A549 treated with DMSO at 1 μM for 4 hours (cell line): ENCODE measurements at places on chromosomes 6 and 20. TPM values are rescaled to one million over a fixed set of nuclear protein-coding genes. Genes with fewer than 3 reads are reported as not detected.

Gene ARHGAP40
- 0.09 TPM in 1 of 5 replicates, not detected in the others for total RNA-seq

Gene RAD21L1
- total RNA-seq: 0.05 to 0.12 TPM in 2 of 5 replicates, not detected in the others

Gene ADGRF4
- total RNA-seq: 6.8 to 8.8 TPM (median 7.2 TPM) in 5 replicates

Gene SFT2D1
- total RNA-seq: 35.1 to 45.6 TPM (median 42.8 TPM) in 5 replicates

Gene TCF19
- 13.2 to 16.2 TPM (median 14.4 TPM) in 5 replicates for total RNA-seq

Gene ESR1
- not detected in 5 replicates for total RNA-seq

Gene PLA2G7
- 0.05 TPM in 1 of 5 replicates, not detected in the others for total RNA-seq

Gene SLX4IP
- total RNA-seq: 2.1 to 3.6 TPM (median 3.1 TPM) in 5 replicates

Gene COL19A1
- total RNA-seq: not detected in 5 replicates

Gene CYP39A1
- 0.05 to 0.28 TPM (median 0.10 TPM) in 4 of 5 replicates, not detected in the other for total RNA-seq

Gene TNNC2
- total RNA-seq: 0.31 TPM in 1 of 5 replicates, not detected in the others

Gene TTK
- 18.7 to 23.7 TPM (median 21.9 TPM) in 5 replicates for total RNA-seq

Gene LZTS3
- total RNA-seq: 2.3 to 2.7 TPM (median 2.6 TPM) in 5 replicates

Gene PBOV1
- total RNA-seq: not detected in 5 replicates

Gene AVP
- total RNA-seq: not detected in 5 replicates

Gene MCM9
- 4.8 to 6.6 TPM (median 6.1 TPM) in 5 replicates for total RNA-seq

Gene CDC5L
- total RNA-seq: 12.0 to 15.8 TPM (median 14.2 TPM) in 5 replicates

Gene ID4
- 1.2 to 2.4 TPM (median 1.9 TPM) in 5 replicates for total RNA-seq

Gene TRIM26
- 25.9 to 31.2 TPM (median 26.5 TPM) in 5 replicates for total RNA-seq

Gene ADISSP
- total RNA-seq: 115 to 165 TPM (median 140 TPM) in 5 replicates

Gene MAS1
- total RNA-seq: not detected in 5 replicates

Gene ZBP1
- total RNA-seq: 0.06 to 0.07 TPM in 2 of 5 replicates, not detected in the others

Gene TMEM242
- 5.4 to 8.3 TPM (median 6.8 TPM) in 5 replicates for total RNA-seq

Gene DLL1
- 0.16 to 0.26 TPM (median 0.19 TPM) in 4 of 5 replicates, not detected in the other for total RNA-seq

Gene DDO
- 0.07 to 0.19 TPM (median 0.08 TPM) in 5 replicates for total RNA-seq

Gene RCAN2
- total RNA-seq: not detected in 5 replicates

Gene SNAI1
- total RNA-seq: 13.6 to 19.4 TPM (median 17.3 TPM) in 5 replicates

Gene LY6G6D
- not detected in 5 replicates for total RNA-seq

Gene MYH7B
- 0.08 to 0.17 TPM (median 0.13 TPM) in 4 of 5 replicates, not detected in the other for total RNA-seq

Gene MANEA
- 3.2 to 6.8 TPM (median 4.4 TPM) in 5 replicates for total RNA-seq

Gene C20orf141
- 0.23 to 0.62 TPM (median 0.49 TPM) in 4 of 5 replicates, not detected in the other for total RNA-seq

Gene GJA1
- 71.3 to 112 TPM (median 95.7 TPM) in 5 replicates for total RNA-seq

Gene TP53TG5
- not detected in 5 replicates for total RNA-seq

Gene ADGB
- total RNA-seq: not detected in 5 replicates

Gene CNR1
- 0.24 to 0.53 TPM (median 0.40 TPM) in 5 replicates for total RNA-seq

Gene RAB44
- total RNA-seq: 0.02 to 0.05 TPM (median 0.03 TPM) in 3 of 5 replicates, not detected in the others

Gene CD24
- 203 to 304 TPM (median 267 TPM) in 5 replicates for total RNA-seq

Gene TPX2
- 98.8 to 113 TPM (median 111 TPM) in 5 replicates for total RNA-seq

Gene CST5
- not detected in 5 replicates for total RNA-seq

Gene TUBB1
- 0.02 TPM in 1 of 5 replicates, not detected in the others for total RNA-seq

Gene C6orf15
- total RNA-seq: not detected in 5 replicates

Gene OTOR
- not detected in 5 replicates for total RNA-seq
